Forelimb muscle (tissue), 1 donor: ENCODE measurements at places on chromosomes 1 and 21.

DNA sequence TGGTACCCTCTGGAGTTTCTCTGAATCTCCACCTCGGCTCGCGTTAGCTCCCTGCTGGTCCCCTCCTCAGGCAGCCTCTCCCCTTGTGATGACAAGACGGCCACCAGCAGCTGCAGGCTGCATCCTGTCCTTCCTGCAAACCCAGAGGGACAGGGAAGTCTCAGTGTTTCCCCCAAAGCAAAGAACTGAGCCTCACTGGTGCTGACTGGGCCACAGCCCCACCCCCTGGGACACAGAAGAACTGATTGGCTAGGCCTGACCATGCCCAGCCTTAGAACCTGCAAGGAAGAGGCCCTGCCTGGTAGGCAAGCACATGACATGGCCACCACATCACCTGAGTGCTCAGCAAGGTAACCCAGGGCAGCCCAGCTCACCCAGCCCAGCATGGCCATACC is 34.6 kb downstream of the TMEM51 start:
- DNase-seq: no peak

DNA sequence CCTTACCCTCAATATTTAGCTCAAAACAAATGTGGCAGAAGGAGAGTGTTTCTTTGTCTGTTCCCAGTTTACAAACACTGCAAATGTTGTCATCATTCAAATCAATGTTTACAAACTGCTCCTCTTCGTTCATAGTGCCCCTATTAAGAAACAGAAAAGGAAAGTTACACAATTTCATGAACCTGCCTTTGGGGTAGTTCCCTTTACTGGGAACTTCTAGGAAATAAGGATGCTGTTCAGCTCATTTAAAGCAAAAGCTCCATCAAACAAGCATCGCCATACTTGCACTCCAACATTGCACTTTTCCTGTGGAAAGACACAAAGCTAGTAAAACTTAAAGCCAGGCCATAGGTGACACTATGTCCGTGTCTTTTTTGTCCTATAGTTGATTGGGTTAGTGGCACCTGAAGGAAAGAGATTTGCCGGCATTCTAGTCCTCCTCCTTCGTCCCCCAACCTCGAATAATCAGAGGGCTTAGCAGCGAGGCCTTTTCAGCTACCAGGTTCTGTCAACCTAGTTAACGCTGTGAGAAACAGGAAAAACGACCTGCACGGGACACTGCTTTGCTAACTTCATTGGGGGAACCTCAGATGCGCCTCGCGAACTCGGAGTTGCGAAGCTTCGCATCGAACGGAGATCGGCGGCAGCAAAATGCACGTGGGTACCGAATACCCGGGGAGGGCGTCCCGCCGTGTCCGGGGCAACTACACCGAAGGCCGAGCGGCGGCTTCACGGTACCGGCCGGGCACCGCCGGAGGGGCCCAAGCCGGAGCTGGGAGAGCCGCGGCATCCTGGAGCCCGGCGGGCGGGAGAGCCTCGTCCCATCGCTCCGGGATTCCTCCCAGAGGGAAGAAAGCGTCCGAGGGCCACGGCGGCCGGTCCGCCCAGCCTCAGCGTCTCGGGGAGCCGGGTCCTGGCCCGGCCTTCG is 706 bp downstream of the C21orf91 start:
- no peak for DNase-seq

DNA sequence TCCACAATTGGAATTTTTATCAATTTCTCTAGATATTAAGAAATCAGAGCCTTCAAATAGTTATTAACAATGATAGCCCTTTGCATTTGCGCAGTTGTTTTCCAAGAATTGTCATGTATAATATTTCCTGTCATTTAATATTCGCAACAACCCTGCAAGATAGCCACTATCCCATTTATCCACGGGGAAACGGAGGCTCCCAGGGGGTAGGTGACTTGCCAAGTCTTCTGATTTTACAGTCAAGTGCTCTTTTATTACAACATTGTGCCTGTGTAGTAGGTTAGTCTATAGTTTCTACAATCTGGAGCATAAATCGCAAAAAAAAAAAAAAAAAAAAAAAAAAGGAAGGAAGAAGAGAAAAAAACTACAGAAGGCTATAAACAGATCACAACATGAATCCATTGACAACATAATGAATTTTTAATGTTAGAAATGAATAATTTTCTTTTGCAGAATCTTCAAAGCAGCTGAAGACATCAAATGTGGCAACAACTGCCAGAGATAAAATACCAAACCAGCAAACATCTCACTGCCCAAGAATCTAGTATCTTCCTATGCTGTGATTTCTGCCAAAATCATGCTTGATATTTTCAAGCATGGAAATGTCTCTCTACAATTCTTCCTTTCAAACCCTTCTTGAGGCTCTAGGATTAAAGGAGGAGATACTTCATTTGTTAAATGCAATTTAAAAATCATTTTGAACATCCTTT is 125.5 kb downstream of the PTPN14 start:
- DNase-seq: no peak

- no peak for DNase-seq
Observed at GRCh38 chr1:103333141-103333540, 192.4 kb upstream of the RNPC3 start.

DNA sequence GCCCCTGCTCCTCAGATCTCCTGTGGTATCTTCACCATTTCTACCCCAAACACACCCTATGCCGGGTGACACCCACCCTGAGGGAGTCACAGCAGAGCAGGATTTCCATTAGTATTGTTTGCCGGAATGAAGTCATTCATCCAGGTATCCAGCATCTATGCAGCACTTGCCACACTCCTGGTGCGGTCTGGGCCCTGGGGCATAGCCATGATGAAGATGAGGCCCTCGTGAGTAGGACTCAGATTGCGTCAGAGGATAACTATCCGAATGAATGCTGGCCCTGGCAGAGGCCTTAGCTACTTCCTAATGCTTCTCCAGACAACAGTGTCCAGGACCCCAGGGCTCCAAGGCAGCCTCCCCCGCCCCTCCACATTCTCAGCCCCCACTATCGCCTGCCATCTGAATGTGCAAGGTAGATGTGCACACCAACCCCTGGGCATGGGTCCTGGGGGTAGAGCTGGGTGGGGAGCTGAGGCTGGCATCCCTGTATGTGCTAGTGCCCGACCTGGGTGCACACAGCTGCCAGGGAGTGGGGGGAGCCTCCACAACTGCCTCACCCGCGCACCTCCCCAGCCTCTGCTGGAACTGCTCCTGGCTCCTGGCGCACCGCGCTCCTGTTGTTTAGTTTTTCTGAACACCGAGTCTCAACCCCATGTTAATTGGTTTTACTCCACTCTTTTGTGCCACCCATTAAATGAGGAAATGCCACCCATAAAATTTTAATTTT is 25.5 kb upstream of the ZC3H12A start:
- no peak for DNase-seq
